ENCODE measurements at places on chromosomes 12 and 14.

DNA sequence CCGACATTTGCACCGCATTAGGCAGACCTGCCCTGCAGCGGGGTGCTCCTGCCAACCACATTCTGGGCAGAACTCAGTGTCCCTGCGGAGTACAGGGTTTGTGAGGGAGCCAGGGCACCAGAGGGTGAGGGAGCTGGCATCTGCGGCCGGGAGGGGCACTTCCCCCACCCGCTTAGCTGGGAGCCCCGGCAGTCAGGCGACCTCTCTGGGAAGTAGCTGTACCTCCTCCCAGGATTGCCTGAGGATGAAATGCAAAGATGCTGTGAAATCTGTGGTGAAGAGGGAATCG is 58.6 kb downstream of the ANKRD9 start:
- no peak for DNase-seq

GRCh38 chr12:85130646-85131045 is 94.5 kb downstream of the LRRIQ1 start:
- DNase-seq: no peak

GRCh38 chr14:104117341-104118005 is 20.9 kb upstream of the KIF26A start:
- DNase-seq: no peak

- no peak for DNase-seq
These were observed 73.2 kb downstream of the PRKCH start for GRCh38 chr14:61394542-61394941.

DNA sequence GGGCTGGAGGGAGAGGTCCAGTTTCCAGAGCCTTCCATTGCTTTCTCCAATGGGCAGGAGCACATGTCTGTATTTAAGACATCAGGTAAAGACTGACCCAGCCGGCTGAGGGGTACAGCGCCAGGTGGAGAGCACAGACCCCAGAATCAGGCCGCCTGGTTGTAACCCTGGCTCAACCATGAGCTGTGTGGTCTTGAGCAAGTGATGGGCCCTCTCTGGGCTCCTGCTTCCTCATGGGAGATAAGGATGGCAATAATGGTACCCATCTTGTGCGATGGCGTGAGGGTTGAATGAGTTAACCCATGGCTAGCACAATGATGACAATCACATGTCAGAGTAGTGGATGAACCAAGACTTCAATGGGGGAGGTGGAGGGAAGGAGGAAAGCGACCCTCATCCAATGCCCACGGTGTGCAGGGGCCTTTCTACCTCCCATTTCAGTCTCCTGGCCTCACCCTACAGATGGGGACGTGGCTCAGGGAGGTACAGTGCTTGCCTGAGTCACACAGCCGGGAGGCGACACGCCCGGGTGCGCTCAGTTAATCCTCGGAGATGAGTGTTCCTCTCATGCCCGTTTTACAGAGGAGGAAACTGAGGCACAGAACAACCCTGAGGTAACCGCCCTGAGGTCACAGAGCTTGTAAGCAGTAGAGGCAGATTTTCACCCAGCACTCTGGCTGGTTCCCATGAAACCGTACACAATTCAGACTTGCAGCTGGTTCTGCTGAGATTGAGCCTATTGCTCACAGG is 163.9 kb downstream of the RBM19 start:
- DNase-seq: no peak

- DNase-seq: no peak
These were observed 155.3 kb upstream of the FSCB start for GRCh38 chr14:44662250-44662891.

DNA sequence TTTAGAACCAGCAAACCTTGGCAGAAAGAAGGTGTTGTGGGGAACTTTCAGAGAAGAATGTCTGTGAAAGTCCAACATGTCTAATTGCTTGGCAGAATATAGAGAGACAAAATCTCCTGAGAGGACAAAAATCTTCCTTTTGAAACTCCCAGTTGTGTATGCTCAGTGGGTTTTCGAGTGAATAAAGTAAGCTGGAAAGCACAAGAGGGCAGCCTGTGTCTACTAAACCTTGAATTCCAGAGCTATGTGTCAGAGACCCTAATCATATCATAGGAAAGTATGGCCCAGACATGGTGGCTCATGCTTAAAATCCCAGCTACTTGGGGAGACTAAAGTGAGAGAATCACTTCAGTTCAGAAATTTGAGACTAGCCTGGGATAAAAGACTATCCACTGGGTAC is 661.2 kb downstream of the SLC16A7 start:
- DNase-seq: no peak

- no peak for DNase-seq
These were observed 139.3 kb downstream of the SSPN start for GRCh38 chr12:26334621-26335124.

DNA sequence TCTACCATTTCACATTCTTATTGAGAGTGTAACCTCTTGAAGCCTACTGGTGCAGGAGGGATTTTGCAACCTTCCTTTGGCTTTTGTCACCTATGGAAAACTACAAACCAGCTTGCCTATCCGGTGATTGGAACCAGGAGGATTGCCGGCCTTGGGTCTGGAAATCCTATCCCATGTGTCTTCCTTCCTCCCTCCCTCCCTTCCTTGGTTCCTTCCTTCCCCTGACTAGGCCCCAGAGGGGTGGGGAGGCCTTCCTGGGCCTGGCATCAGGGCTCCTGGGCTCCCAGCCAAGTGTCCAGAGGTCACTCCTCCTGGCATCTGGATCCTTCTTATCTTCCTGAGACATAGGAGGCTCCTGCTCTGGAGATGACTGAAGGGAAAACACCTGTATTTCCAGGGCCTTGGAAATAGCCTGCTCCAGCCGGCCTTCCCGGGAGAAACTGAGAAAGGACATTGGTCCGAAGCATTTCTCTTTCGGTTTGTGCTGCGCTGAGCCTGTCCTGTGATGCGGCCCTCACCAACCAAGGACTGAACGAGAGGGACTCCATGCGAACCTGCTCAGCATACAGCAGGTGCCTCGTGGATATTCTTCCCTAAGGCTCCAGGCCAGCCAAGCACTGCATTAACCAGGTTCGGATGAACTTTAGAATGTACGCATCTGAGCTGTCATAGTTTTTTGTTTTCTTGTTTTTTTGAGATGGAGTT is 43.4 kb downstream of the PSMA6 start:
- no peak for DNase-seq

All from NCI-H2171 (cell line).